RWPE1 (cell line): ENCODE measurements at places on chromosomes 1 and 21.

- no peak for DNase-seq
Measured at GRCh38 chr1:103541431-103541830, 15.9 kb downstream of the RNPC3 start.

GRCh38 chr1:38114241-38115026 is 67.8 kb upstream of the POU3F1 start:
- peak; percentile 41 for DNase-seq

DNA sequence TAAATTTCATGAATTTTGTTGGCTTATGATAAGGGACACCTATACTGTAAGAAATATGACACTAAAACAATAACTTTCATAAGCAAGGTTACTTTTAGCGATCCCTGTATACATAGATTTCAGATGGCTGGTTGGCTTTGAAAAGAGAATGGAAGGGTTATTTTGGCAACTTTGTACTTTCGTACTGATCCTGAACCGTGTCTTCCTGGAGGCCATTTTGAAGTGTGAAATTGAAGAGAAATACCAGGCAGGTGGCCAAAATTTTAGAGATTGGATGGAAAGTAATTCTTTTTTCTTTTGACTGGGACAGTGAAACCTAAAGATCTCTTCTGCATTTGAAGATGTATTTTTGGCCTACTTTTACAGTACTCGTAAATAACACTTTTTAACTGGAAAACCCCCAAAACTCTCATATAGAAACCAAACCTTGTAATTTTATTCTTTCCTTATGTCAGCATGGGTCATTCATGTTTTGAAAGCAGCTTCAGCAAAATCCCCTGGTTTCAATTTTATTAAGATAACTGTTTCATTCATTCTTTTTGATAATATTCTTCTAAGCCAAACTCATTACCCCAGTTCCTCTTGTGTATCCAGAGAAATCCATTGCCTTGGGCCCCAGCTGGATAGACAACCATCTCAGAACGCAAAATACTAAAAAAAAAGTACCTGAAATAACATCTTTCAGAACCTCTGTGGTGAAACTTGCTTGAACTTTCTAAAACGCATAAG is 38.4 kb upstream of the ZNF281 start:
- no peak for DNase-seq

DNA sequence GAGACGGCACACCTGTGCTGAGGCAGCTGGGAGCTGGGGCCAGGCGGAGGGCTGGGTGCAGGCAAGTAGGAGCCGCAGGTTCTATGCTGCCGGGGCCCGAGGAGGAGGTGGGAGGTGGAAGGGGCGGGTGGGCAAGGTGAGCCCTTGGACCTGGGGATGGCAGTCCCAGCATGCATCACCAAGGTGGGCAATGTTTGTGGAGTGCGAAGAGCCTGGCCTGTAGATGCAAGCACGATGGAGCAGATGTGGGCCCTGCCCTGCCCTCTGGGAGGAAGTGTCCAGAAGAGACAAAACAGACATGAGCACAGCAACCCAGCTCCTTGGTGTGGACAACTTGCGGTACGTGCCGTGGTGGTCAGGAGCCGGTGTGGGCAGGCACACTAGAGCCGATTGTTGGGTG is 28.3 kb upstream of the AJAP1 start:
- no peak for DNase-seq

DNA sequence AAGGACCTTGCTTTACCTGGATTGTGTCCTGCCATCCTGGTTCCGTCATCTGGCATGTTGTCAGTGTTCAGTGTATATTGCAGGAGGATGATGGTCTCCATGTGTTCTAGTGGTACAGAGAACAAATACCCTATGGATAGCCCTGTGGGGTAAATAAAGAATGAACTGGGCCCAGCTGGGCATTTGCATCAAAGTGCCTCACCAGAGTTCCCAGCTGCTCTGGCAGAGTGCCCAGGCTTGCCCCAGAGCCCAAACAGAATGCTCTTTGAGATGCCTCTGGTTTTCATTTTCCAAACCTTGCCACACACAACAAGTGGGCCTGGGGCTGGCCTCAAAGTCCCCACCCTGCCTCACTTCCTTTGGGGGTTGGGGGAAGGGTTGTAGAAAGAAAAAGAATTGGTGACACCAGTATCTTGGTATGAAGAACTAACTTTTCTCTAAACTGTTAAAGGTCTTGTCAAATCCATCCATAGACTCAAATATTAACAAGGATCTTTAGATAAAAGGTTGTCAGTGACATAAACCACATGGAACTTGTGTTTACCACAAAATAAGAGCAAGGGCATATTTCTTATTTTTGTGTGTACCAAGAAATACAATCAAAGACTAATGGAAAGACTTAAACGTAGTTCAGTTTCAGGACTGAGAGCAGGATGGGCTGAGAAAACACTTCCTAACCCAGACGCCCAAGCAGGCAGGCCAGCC is 82.2 kb downstream of the LMO4 start:
- no peak for DNase-seq
